Kidney (tissue), 22 donors: ENCODE measurements at places on chromosomes 3 and 15. TPM values are rescaled to one million over a fixed set of nuclear protein-coding genes. Genes with fewer than 3 reads are reported as not detected.

TPRA1 gene
- total RNA-seq, result 36.4 TPM

CDAN1 gene
- total RNA-seq, result 13.1 TPM

RNF168 gene
- total RNA-seq, result 19.5 TPM

UBAP1L gene
- total RNA-seq, result 5.4 TPM

CP gene
- 72.1 TPM for total RNA-seq

TEX55 gene
- not detected for total RNA-seq

SENP8 gene
- total RNA-seq, result 4.8 TPM

GPR62 gene
- 0.09 TPM for total RNA-seq

ATP10A gene
- total RNA-seq, result 6.8 TPM

PLAAT1 gene
- 0.72 TPM for total RNA-seq

KBTBD8 gene
- 1.8 TPM for total RNA-seq

CISH gene
- 30.8 TPM for total RNA-seq

MKRN2OS gene
- 1.7 TPM for total RNA-seq

CCPG1 gene
- total RNA-seq, result 93.8 TPM

THSD4 gene
- total RNA-seq, result 36.3 TPM

GPR87 gene
- 0.72 TPM for total RNA-seq

CCDC66 gene
- 31.3 TPM for total RNA-seq
